ENCODE measurements at places on chromosomes 13 and 19.

GRCh38 chr19:46386151-46386550 lies 27.2 kb downstream of the CCDC8 start:
- DNase-seq: no peak

DNA sequence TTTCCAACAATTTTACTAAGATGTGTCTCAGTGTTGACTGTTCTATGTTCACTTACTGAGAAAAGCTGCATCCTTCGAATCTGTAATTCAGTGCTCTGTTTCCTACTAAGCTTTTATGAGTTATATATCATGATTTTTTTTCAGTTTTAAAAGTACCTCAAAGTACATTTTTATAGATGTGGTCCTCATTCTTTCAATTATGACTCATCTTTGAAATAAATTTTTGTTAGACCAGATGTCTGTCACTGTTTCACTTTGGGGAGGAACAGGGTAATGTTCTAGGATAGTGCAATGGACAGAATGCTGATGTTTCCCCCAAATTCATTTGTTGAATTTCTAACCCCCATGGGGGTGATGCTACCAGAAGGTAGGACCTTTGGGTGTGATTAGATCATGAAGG lies 74.8 kb downstream of the NALCN start:
- DNase-seq: no peak

- no peak for DNase-seq
These were observed 15.2 kb upstream of the SLC25A30 start for GRCh38 chr13:45433381-45433790.

- no peak for DNase-seq
These were observed 3.7 kb upstream of the TMEM272 start for GRCh38 chr13:51848674-51849073.

- DNase-seq: no peak
These were observed 13.4 kb upstream of the LENG8 start for GRCh38 chr19:54435551-54436016.

DNA sequence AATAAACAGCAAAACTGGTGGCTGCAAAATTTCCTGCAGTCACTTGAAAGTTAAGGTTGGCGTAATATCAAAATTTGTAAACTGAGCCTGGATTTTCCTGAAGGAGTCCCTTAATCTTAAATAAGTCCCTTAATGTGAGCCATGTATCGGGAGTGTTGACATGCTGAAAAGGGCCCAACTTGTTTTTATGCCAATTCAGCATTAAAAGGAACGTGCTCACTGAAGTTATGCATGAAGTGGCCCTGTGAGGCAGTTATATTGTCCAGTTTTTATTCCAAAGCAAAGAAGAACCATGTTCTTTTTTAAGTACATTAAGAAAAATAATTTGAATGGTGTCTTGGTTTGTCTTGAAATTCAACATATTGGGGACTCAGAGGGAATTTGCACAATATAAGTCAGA lies 1766.9 kb downstream of the SLITRK1 start:
- DNase-seq: no peak

GRCh38 chr19:51084505-51084904 lies 1.8 kb upstream of the KLK14 start:
- no peak for DNase-seq

- no peak for DNase-seq
These were observed 98.4 kb downstream of the USP12 start for GRCh38 chr13:27073186-27073585.

- DNase-seq: no peak
These were observed 34.7 kb downstream of the COL4A1 start for GRCh38 chr13:110272227-110272626.
